ENCODE measurements at places on chromosomes 12 and 14.

DNA sequence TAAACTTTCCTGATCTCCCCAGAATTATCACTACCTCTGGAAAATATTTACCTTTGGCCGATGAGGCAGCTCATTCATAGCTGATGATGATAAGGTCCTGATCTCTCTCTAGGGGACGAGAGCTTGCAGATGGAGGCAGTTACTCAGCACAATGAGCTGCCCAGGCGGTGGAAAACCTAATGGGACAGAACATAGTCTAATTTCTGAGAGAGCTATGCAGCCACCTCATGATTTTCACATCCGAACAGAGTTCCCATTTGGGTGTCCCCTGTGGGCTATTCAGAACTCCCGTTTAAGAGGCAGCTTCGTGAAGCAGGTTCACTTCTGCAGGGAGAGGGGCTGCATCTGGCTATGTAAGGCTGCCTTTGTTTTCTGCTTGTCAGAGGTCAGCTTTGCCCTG lies 724.6 kb upstream of the TMEM132C start:
- no peak for DNase-seq

DNA sequence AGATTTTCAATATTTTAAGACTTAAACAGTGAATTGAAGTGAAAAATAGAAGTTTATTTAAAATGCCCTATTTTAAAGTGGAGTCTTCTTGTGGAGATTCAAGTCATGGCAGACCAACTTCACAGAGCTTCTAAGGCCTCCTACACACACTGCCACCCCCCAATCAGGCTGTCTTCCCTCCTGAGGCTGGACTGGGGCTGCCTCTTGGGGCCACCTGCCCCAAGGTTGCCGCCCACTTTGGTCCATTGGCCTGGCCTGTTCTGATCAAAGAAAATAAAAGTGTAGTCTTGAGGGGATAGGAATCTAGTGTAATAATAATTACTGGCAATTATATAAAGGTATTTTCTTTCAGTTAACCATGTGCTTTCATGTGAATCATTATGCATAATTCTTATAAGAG lies 1.3 kb downstream of the GOLT1B start:
- DNase-seq, result no peak

GRCh38 chr12:5912437-5913334 lies 32.4 kb downstream of the ANO2 start:
- DNase-seq, result no peak

DNA sequence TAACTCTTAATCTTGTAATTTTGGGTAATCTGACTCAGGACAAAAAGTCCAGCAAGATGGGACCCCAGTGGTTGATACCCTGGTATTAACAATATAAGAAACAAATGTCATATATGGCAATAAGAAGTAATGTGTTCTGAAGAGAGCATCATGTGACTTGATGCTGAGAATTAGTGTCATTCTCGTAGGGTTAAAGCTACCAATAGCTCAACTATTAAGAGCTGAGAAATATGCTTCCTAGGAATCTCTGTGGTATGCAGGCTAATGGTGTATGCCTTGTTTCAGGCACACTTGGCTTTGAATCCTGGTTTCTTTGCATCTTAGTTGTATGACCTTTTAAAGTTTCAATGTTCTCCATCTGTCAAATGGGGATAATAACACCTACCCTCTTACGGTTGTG lies 9.1 kb downstream of the MYRFL start:
- DNase-seq, result no peak

All from fibroblast of the conjunctiva (primary cell).